ENCODE measurements at places on chromosomes 3 and 15. TPM values are rescaled to one million over a fixed set of nuclear protein-coding genes. Genes with fewer than 3 reads are reported as not detected.

Gene POLG
- 85.6 TPM for total RNA-seq

Gene MITF
- 2.3 TPM for total RNA-seq

Gene CLDN18
- total RNA-seq, result not detected

Gene HYKK
- total RNA-seq, result 1.2 TPM

Gene ADAMTSL3
- 1.2 TPM for total RNA-seq

Gene UBA7
- total RNA-seq, result 0.53 TPM

Gene DLL4
- not detected for total RNA-seq

Gene CA12
- total RNA-seq, result 44.0 TPM

Gene ZMYND10
- total RNA-seq, result 0.13 TPM

Gene TRIP4
- total RNA-seq, result 8.2 TPM

Gene CSPG4
- 6.3 TPM for total RNA-seq

Gene PATL2
- 0.13 TPM for total RNA-seq

Gene CHRNA7
- under 0.01 TPM for total RNA-seq

Gene KCNMB3
- 0.38 TPM for total RNA-seq

Gene CMTM8
- total RNA-seq, result 1.2 TPM

Gene TMEM212
- total RNA-seq, result not detected

Gene TLNRD1
- total RNA-seq, result 7.4 TPM

All from bronchial epithelial cell (primary cell).